ENCODE measurements at places on chromosomes 4 and X.
A peak's percentile ranks its signal among the peaks of the same experiment; 100 is the strongest.

GRCh38 chr4:147518086-147518485 lies 37.2 kb downstream of the EDNRA start:
- DNase-seq, result no peak

DNA sequence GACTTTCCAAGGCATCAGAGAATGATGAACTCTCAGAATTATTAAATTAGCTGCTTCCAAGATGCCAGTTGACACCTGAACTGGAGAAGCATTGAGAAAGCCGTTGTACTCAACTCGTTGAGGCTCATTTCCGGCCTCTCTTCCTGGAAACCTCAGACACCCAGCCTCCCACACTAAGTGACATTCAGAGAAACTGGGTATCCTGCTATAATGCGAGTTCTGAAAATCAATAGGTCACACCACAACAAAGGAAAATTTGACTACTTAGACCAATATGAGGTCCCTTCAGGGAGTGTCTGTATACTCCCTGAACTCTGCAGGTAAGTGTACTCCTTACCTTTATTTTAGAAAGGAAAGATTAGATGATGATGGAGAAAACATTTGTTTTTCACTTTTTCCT lies 51.2 kb downstream of the ENPEP start:
- DNase-seq, result no peak

- no peak for DNase-seq
Measured at GRCh38 chr4:140556372-140557085, 12.2 kb downstream of the UCP1 start.

DNA sequence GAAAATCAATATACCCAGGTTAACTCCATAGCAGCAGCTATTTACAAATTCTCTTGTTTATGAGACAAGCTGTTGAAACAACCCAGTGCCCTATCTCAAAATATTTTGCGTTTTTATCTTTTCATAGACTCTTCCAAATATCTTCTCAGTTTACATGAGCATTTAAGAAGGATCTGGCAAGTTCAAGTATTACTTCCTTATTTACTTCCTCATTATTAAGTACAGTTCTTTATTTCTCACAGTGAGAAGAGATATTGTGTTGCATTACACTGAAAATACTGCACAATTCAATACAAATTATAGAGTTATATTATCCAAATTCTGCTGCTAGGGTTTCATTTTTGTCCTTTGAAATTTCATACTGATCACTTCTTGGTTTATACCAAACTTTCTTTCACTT lies 43.6 kb upstream of the UCP1 start:
- DNase-seq, result no peak

DNA sequence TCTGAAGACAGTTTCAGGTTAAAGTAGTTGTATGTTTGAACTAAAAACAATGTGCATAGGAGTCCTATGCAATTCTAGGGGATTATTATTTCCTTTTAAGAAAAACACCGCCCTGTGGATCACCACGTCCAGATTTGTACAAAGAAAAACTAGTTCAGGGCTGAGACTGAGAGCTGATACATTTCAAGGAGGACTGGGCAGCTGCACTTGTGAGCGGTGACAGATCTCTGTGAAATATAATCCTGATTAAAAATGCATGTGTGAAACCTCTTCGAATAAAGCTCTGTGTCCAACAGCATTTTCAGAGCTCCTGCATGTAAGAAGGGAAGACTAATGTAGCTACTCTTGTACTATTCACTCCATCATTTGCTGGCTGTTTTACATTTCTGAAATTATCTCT lies 365.8 kb upstream of the PITX2 start:
- DNase-seq, result no peak

DNA sequence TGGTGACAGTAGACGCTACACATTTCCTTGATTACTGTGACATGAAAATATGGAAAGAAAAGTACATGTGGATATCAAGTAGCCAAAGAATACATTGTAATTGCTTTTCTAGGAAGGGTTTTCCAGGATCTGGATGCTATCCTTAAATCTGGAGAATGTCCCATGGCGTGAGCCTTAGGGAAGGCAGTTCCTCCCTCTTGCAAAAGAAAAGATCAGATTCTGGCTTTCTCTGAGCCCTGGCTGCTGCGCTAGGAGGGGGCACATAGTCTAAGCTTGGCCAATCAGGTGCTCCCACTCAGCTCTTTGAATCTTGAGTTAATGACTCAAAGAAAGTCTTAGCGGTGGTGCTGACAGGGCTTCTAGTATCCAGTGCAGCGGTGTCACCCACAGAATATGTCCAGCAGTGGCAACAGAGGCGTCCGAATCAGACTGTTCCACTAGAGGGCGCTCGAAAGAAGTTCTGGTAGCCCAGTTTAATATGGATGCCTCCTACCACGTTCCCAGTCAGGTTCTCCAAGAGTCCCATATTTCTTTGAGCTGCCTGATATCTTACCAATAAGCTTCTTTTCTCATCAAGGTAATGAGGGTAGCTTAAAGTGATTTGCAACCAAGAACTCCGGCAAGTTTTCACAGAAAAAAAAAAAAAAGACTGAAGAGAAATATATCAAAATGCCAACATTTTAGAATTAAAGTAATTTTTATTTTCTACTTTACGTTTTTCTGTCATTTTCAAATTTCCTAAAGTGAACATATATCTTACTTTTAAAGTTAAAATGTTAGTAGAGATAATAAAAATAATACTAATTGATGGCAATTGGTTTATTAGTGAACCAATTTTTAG lies 213.4 kb upstream of the S100G start:
- peak; percentile 82 for DNase-seq

Data from H9 (cell line).